ENCODE measurements at places on chromosomes 3 and 15.

GRCh38 chr15:25375557-25375956, 63.3 kb downstream of the UBE3A start:
- DNase-seq = no peak

DNA sequence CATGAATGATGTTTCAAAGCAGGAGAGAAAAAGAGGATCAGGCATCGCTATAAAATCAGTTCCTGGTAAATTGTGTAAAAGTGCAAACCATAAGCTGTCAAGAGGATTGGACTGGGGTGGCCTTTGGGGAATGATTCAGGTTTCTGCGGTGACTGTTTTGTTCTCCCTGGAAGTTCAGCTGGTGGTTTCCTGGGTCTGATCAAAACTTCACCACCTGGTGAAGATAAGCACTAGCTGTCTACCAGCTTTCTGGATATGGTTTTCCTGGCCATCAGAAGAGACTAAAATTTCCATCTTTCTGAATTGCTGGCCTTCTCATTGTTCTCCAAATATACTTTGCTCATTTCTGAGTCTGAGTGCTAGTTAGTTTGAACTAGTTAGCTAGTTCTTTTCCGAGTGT, 2.7 kb upstream of the NANOGP8 start:
- DNase-seq = no peak

DNA sequence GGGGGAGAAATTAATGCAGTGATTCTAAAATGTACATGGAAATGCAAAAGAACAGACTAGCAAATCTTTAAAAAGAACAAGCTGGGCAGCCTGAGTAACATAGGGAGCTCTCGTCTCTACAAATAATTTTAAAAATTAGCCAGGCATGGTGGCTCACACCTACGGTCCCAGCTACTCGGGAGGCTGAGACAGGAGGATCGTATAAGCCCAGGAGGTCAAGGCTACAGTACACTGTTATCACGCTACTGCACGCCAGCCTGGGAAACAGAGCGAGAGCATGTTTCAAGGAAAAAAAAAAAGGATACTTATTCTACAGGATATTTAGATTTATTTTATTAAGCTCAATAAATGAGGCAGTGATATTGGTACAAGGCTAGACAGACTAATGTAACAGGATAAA, 40.9 kb downstream of the STAG1 start:
- no peak for DNase-seq

GRCh38 chr3:44927371-44927770, 48.6 kb downstream of the ZDHHC3 start:
- DNase-seq = no peak

- no peak for DNase-seq
These were observed 15.2 kb upstream of the KLHL40 start for GRCh38 chr3:42670051-42670576.

GRCh38 chr3:22451501-22451900, 700.5 kb upstream of the ZNF385D start:
- no peak for DNase-seq

GRCh38 chr15:84874981-84875699, 9.3 kb upstream of the SLC28A1 start:
- DNase-seq = no peak

DNA sequence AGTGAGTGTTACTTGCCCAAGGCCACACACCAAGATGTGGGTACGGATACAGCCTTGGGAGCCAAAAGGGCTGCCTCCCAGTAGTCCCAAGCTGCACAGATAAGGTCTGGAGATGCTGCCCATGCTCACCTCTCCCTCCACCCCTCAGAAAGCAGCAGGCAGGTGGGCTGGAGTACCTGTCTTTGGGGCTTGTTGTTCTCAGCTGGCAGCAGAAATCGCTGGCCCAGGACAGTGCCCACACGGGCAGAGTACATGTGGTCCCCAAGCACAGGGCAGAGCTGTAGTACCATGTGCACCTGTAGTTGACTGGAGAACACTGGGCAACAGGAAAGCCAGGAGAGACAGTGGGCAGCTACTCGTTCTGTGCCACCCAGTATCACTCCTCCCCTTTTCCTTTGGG, 5.0 kb downstream of the RPUSD3 start:
- DNase-seq = no peak

DNA sequence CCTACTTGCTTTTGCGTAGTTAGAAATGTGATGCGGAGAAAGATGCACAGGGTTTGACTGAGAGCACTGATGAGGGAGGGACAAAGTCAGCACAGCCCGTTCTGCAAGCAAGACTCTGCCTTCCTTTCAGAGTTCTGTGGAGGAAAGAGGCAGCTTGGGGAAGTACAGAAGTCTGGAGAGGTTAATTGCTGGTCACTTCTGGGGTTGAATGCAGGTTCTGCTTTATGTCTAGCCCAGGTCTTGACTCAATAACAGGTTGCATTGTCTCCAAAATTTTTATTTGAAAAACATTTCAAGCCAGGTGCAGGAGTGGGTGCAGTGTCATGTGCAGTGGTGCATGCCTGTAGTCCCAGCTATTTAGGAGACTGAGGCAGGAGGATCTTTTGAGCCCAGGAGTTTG, 461.7 kb downstream of the NR2F2 start:
- no peak for DNase-seq

DNA sequence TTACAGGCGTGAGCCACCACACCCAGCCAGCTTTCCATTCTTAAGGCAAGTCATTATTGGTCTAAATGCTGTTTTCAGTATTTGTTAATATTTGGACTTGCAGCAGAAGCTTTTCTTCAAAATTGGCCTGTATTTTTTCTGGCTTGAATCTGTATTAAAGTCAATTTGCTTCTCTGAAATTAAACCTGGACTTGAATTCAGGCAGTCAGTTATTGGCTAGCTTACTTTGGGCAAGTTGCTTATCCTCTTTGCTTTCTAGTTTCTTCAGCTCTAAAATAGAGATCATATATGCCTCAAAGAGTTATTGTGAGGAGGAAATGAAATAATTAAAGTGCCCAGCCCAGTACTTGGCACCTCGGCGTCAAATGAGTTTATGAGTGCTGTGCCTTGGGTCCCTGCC, 17.3 kb downstream of the STARD9 start:
- no peak for DNase-seq

GRCh38 chr3:193132964-193133363, 108.1 kb upstream of the PLAAT1 start:
- no peak for DNase-seq

- DNase-seq = no peak
These were observed 90.0 kb downstream of the MEGF11 start for GRCh38 chr15:66163553-66163952.

DNA sequence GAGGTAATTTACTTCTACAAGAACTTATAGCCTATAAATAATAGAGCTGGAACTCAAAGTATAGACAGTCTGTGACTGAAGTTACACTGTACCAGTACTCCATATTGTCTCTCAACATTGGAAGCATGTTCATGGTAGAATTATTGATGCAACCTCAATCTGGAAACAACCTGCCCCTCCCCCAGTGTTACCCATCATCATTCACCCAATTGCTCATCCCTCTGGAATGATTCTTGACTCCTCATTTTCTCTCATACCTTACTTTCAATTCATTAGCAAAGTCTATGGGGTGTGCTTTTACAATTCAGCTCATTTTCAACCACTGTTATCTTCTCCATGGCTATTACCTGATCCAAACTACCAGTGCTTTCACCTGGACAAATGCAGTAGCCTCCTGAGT, 151.7 kb downstream of the CPNE4 start:
- DNase-seq = no peak

DNA sequence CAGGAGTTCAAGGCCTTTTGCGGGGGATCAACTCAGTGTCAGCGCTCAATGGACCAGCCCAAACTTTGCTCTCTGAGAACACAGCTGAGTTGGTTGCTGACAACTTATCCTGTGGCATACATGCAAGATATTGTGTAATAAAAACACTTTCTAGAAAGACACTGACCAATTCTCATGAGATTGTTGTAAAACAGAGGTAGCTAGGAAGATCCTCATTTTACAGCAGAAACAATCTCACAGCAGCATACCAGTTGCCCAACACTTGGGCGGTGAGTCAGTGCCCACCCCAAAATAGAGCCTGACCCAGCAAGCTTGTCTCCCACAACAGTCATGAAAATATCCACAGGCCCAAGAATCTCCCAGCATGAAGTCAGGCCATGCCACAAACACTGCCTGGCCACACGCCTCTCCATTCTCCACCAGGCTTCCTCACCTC, 18.2 kb downstream of the KLHL6 start:
- no peak for DNase-seq

GRCh38 chr3:12287727-12288181, 1.1 kb upstream of the PPARG start:
- no peak for DNase-seq

- DNase-seq = no peak
These were observed 915.0 kb upstream of the GBE1 start for GRCh38 chr3:82676356-82677026.

- DNase-seq = peak; percentile 2
These were observed 542.6 kb downstream of the ZBBX start for GRCh38 chr3:166837535-166837934.

GRCh38 chr3:134955874-134956273, 160.8 kb downstream of the EPHB1 start:
- no peak for DNase-seq

DNA sequence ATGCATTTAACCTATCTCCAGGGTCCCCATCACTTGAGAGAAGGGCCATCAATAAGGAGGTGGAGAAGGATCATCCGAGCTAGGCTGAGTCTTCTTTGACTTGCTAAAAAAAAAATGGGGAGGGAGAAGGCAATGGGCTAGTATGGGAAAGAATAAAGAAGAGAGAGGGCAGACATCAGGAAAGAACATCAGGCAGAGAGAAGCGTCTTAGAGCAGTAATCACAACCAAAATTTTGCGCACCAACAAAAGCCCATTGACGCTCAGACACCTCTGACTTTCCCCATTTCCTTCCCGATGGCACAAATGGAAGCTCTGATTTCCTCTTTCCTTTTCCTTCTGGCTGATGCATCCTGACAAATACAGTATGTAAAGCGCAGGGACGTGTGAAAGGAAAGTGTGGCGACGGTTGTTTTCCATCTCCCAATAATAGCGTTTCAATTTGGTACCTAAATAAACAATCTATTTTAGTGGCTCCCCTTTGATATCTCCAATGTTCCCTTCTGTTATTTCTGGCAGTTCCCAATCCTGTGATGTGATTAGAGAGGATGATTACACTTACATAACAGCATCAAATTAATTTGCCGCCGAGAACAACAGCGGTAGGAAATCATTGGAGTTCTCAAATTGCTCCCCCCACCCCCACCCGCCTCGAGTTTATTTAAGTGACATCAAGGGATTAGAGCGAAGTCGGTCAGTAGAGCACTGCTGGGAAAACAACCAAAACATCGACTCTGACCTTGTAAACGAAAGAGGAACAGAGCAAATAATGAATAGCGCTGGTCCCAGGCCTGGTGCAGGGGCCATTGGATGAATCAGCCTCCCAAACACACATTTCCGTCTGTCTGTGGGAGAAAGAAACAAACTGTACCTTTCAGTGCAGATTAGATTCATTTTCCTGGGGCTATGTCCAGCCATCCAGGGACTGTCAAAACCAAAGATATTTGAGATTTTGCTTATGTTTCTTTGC, 273.3 kb upstream of the ICE2 start:
- DNase-seq = no peak

DNA sequence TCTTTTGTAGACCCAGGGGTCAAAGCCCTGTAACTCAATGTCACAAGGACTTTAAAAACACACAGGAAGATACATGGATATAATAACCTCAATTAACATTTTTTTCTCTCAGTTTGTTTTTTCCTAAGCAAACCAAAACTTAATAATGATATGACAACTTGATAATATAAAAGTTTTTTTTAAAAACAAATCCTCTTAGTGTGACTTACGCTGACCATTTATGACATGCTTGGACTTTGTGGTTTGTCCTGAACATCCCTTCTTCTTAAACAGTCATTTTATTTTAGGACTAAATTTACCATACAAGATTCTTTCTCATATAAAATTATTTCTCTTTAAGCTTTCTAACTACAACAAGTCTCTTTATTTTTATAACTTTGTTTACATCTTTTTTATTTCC, 25.4 kb upstream of the FAM3D start:
- DNase-seq = no peak

- DNase-seq = no peak
These were observed 44.7 kb upstream of the CADPS start for GRCh38 chr3:62919784-62920465.

- DNase-seq = no peak
These were observed 775.9 kb downstream of the SQOR start for GRCh38 chr15:46410705-46411104.

- DNase-seq = peak; percentile 16
These were observed 790 bp downstream of the RAB5A start for GRCh38 chr3:19947549-19948225.

GRCh38 chr3:174863488-174863887, 4.4 kb downstream of the NAALADL2 start:
- DNase-seq = no peak

Data from GDM1 (cell line).